Common myeloid progenitor, CD34-positive (primary cell): ENCODE measurements at places on chromosomes 11 and 22.

DNA sequence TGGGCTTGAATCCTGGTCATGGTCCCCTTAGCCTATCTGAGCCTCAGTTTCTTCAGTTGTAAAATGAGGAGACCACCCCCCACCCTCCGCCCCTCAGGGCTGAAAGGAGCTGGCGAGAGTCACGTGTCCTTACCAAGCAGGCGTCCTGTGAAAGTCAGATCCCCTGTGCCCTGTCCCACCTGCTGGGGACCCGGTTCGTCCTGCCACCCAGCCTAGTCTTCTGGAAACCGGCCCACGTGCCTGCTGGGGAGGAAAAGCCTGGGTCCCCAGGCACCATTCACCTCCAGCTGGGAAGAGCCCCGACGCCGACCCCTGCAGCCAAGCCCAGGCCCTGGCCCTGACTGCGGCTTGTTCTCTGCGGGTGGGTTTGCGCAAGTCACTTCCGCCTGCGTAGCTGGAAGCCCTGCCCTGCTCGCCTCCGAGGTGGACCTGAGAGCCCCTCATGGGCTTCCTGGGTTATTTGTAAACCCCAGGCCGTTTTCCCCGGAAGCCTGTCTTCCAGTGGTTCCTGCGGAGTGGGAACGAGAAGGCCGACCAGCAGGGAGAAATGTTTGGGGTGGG is 679 bp upstream of the SSH3 start:
- DNase-seq: peak; percentile 81

GRCh38 chr22:19109198-19110063 is 12.8 kb downstream of the DGCR2 start:
- DNase-seq: peak; percentile 95

GRCh38 chr11:83156996-83157593 is at the start of gene PCF11:
PCF11 (plus strand) TSS chr11:83157131; CDS start chr11:83157440, 309 bp downstream.
- no peak for DNase-seq

- no peak for DNase-seq
Measured at GRCh38 chr11:10669258-10670033, 24.1 kb downstream of the IRAG1 start.

- no peak for DNase-seq
Measured at GRCh38 chr11:64294774-64295173, 3.7 kb downstream of the KCNK4 start.

GRCh38 chr22:29093501-29094300 is 20.9 kb downstream of the KREMEN1 start:
- no peak for DNase-seq

GRCh38 chr11:126703662-126704061 is 296.9 kb downstream of the KIRREL3 start:
- no peak for DNase-seq

DNA sequence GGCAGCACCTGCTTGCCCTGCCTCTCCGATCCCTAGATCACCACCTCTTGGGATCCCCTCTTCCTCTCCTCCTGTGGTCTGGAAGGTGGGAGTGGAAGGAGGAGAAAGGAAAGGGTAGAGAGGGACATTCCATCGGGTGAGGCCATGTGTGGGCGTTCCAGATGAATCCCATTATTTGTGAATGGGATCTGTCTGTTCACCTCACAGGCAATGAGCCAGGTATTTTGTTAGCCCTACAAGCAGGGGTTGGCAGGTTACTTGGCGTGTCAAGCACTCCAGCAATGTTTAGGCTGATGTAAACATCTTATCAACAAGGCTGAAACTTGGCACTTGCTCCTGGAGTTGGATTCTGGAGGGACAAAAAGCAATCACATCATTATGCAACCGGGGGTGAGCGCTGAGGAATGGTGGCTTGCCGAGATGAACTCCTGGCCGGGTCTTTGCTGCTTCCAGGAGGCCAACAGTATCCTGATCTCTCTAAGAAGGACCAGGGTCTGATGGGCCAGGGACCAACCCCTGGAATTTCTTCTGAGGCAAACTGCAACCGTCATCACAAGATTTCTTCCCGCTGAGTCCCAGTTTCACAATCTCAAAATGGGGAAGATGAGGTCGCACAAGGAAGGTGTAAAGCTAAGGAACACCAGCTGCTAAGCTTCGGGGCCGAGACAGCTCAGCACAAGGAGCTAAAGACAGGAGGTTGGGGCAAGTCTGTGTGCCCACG is 7.8 kb downstream of the ADAMTS8 start:
- no peak for DNase-seq

GRCh38 chr22:48960980-48961660 is 866.6 kb downstream of the BRD1 start:
- DNase-seq: no peak

DNA sequence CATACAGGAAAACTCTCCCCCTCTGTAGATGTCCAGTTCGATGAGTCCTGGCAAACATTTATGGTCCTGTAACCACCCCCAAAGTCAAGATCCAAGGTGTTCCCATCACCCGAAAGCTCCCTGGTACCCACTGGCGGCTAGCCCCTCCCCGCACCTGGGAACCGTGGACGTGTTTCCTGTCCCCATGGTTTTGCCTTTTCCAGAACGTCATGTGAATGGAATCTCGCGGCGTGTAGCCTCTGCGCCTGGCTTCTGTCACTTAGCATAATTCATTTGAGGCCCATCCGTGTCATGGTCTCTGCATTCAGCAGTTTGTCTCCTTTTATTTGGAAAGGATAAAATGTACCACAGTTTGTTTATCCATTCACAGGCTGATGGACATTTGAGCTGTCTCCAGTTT is 106.3 kb downstream of the KCNQ1 start:
- no peak for DNase-seq

DNA sequence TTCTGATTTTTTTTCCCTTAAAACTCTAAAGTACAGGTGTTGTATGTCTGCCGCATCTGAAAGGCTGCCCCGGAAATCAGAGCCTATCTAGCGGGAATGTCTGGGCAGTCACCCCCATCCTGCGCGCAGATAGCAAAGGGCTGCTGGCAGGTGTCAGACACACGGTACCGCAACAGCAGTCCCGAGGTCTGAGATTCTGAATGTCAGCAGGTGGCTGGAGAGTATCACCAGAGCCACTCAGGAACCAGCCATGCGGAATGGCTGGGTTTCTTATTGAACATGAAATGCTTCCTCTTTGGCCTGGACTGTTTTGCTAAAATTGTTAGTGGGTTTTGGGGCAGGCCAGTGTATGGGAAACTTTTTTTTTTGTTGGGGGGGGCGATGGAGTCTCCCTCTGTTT is 53.3 kb downstream of the CERK start:
- DNase-seq: no peak

- no peak for DNase-seq
Measured at GRCh38 chr22:40422558-40423309, 52.3 kb downstream of the SGSM3 start.

DNA sequence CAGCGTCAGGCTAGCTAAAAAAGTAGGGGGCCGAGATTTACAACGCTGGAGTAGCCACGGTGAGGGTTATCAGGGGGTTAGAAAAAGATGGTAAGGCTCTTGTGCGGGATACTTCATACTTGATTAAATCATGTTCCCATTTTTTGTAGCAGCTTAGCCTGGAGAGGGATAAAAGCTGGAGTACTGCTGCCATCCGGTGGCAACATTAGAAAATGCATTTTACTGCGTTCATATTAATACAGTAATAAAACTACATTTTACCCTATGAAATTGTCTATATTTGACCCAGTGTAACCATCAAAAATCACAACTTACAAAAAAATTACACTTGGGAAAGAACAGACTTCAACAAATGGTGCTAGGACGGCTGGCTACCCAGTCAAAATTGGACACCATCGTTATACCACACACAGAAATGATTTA is 17.3 kb downstream of the RPUSD4 start:
- DNase-seq: peak; percentile 37

- DNase-seq: no peak
Measured at GRCh38 chr22:22123118-22123959, 121.2 kb upstream of the VPREB1 start.

DNA sequence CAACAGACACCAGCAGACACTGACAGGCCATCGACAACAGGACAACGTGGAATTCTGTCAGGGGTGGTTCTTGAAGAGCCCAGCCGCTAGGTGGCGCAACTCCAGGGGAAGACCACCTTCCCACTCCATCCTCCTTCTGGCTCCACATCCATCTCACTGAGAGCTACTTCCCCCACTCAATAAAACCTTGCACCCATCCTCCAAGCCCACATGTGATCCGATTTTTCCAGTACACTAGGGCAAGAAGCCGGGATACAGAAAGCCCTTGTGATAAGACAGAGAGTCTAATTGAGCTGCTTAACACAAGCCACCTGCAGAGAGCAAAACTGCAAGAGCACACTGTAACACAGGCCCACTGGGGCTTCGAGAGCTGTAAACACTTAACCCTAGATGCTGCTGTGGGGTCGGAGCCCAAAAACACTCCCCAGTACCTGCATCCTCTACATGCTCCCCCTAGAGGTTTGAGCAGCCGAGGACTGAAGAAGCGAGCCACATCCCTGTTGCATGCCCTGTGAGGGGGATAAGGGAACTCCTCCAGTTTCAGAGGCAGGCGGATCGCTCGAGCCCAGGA is 11.5 kb upstream of the RAB39A start:
- DNase-seq: peak; percentile 41

DNA sequence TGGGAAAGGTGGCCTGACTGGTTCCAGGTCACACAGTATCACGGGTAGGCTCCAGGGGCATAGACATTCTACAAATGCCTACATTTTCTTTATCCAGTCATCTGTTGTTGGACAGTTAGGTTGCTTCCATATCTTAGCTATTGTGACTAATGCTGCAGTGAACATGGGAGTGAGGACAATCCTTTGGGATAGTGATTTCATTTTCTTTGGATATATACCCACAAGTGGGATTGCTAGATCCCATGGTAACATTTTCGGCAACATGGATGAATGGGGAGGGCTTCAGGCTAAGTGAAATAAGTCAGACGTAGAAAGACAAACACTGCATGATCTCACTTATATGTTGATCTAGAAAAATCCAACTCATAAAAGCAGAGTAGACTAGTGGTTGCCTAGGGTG is 744.3 kb downstream of the NTM start:
- no peak for DNase-seq

DNA sequence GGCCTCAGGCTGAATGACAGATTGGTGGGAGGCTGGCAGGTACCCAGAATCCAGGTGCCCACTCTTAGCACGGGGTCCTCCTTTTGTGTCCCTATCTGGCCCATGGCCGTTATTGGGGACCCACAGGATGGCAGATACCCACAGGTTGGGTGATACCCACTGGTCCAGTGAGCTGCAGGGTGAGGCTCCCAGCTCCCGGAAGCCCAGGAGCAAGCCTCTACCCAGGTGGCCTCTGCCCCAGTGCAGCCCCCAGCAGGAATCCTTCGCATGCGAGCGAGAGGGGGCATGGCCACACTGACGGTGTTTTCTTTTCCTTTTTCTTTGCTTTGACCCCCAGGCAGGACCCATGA is 116.1 kb downstream of the PHF21B start:
- no peak for DNase-seq

DNA sequence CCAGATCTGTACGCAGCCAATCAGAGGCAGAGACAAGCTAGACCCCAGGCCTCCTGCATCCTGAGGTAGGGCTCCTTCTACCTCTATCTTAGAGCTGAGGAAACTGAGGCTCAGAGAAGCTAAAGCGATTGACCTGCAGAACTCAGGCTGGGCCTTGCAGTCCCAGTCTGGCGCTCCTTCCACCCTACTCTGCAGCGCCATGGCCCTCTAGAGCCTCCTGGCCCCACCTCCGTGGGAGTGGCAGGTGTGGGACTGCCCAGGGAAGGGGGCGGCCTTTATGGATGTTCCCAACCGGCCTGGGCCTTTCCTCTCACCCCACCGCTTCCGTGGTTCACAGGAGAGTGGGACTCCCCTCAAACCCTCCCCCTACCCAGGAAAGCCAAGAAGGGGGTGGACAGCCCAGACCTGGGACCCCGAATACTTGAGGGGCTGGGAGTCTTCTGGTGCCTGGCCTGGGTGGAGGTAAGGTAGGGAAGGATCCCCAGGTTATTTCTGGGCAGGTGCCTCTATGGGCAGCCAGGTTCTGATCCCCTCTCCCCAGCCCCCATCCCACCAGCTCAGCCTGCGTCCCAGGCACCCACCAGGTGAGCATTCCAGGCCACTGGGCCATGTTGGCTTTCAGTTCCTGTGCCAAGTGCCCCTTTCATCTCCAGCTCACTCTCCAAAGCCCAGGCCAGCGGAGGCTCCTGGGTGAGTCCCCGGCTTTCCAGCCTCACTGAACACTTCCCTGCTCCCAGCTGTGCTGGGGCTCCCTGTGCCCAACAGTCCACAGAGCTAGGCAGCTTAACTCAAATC is 3.0 kb downstream of the WNT11 start:
- no peak for DNase-seq

DNA sequence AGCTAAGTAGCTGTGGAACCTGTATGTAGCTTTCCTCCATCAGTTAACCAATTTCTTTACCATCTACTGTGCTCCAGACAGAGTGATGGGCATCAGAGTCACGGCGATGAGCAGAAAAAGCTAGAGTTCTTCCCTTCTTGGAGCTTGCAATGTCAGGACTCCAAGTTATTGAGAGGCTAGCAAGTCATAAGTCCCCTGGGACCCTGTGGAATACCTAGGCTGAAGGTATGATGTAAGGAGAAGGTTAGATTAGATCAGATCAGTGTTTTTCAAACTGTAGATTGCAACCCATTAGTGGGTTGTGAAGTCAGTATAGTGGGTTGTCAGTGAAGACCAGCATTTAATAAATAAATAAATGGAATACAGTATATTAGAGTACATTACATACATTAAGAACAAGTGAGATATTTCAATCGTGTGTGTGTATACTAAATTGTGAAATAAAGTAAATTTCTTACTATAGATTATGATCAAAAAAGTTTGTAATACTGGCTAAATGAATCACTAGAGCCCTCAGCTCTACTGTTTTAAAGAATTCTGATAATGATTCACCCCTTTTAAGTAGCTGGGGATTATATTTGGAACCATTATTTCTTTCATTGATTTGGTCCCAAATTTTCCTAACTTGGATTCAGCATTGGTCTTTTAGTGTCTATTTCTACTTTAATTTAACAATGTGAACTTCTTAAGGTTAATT is 52.3 kb downstream of the RASSF10 start:
- DNase-seq: no peak

DNA sequence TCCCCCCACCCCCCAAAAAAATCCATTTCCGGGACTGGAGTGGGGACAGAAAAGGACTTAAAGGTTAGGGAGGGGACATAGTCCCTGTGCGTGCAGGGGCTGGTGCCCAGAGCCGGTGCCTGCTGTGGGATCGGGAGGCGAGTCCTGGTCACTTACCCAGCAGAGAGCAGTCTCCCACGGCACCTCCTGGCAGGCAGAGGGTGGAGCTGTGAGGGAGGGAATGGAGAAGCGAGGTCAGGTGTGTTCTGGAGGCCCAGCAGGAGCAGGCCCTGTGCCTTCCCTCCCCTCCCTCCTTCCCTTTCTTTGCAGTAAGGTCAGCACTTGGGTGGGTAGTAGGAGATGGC is 28.4 kb downstream of the SHANK3 start:
- DNase-seq: no peak

GRCh38 chr11:106479646-106480045 is 402.2 kb downstream of the AASDHPPT start:
- DNase-seq: no peak

GRCh38 chr11:64686466-64687170 is 36.4 kb downstream of the NRXN2 start:
- no peak for DNase-seq
